ENCODE measurements at places on chromosomes 5 and 9.

GRCh38 chr5:131977212-131977604 lies 31.7 kb upstream of the MEIKIN start:
- peak overlapping the region; percentile 95 for H3K27ac ChIP-seq
- no peak overlapping the region for H3K4me3 ChIP-seq
- DNase-seq, result no peak
- peaks cover 35% of the 10 kb centered on the region for H3K4me1 ChIP-seq

- no peak overlapping the region for H3K4me3 ChIP-seq
- H3K27me3 ChIP-seq, result peaks cover 7% of the 10 kb centered on the region
- no peak overlapping the region for H3K27ac ChIP-seq
Observed at GRCh38 chr5:122586351-122586750, 188.5 kb upstream of the SNX2 start.

GRCh38 chr5:173885054-173885443 lies 3.1 kb upstream of the CPEB4 start:
- no peaks in the 10 kb centered on the region for H3K27me3 ChIP-seq
- peak overlapping the region; percentile 84 for H3K4me3 ChIP-seq
- peaks cover 5% of the 10 kb centered on the region for H3K36me3 ChIP-seq
- DNase-seq, result no peak
- peaks cover 45% of the 10 kb centered on the region for H3K4me1 ChIP-seq

DNA sequence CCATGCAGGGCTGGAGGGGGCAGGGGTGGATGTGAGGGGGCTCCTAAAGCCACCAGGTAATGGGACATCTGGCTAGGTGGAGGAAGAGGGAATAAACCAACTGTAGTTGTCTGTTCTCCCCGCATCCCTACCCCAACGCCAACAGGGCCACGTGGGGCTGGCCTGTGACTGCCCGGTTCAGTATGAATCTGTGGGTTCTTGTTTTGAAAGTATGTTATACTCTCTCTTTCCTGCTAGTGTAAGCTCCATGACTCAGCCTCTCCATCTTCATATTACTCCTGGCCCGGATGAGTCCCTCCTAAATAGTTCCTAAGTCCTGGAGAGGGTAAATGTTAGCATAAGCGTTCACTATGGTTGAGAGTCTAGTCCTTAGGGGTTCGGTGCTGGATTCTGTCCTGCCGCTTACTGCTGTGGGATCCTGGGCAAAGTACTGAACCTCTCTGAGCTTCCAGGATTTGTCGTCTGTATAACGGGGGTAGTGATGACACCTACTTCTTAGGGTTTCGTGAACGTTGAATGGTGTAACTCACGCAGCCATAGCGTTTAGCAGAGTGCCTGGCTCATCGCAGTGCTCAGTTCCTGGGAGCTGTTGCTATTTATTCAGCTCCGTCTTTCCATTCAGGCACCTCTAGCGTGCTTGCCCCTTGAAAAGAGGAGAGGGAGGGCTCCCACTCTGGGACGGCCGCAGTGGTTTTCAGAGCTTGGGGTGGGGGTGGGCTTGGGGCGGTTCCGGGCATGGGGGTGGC lies 28.8 kb downstream of the LHX2 start:
- peaks cover 12% of the 10 kb centered on the region for H3K36me3 ChIP-seq
- H3K4me3 ChIP-seq, result peak overlapping the region; percentile 33
- H3K27ac ChIP-seq, result no peak overlapping the region
- H3K4me1 ChIP-seq, result peaks cover 9% of the 10 kb centered on the region

GRCh38 chr5:67992923-67993322 lies 222.6 kb upstream of the PIK3R1 start:
- no peaks in the 10 kb centered on the region for H3K36me3 ChIP-seq
- no peak overlapping the region for H3K4me3 ChIP-seq
- peaks cover 36% of the 10 kb centered on the region for H3K27me3 ChIP-seq
- no peak overlapping the region for H3K27ac ChIP-seq
- H3K4me1 ChIP-seq, result no peaks in the 10 kb centered on the region

DNA sequence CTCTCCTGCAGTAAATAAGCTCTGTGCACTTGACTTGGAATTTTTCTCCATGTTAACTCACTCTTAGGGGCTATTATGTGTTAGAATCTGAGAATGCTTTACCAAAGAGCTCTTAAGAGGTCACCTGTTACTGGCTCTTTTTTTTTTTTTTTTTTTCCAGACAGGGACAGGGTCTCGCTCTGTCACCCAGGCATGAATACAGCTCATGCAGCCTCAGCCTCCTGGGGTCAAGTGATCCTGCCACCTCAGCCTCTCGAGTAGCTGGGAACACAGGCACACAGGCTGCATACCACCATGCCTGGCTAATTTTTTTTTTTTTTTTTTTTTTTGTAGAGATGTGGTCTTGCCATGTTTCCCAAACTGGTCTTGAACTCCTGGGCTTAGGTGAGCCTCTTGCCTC lies 22.1 kb downstream of the HMGXB3 start:
- H3K36me3 ChIP-seq, result peaks cover 13% of the 10 kb centered on the region
- H3K27me3 ChIP-seq, result no peaks in the 10 kb centered on the region
- H3K4me1 ChIP-seq, result peaks cover 5% of the 10 kb centered on the region
- no peak for DNase-seq
- H3K4me3 ChIP-seq, result no peak overlapping the region

DNA sequence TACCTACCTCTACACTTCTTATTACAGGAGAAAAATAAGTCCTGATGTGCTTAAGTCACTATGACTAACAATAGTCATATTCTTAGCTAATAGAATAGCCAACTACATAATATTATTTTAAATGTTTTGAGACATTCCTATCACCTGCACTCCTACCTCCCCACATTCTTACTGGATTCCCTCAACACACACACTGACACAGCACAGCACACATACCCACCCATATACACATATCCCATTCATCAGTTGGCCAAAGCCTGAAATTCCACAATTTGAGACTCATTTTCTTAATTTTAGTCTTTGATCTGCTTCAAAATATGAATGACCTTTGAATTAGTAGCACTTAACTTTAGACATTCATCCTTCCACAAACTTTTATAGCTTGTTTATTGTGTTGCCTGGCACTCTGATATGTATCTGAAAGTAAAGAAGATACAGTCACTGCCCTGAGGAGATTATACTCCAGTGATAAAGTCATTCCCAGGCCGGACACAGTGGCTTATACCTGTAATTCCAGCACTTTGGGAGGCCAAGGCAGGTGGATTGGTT lies 168.3 kb upstream of the RASA1 start:
- no peak overlapping the region for H3K4me3 ChIP-seq
- peaks cover 2% of the 10 kb centered on the region for H3K36me3 ChIP-seq
- H3K4me1 ChIP-seq, result peaks cover 10% of the 10 kb centered on the region
- peak overlapping the region; percentile 14 for H3K27ac ChIP-seq
- H3K27me3 ChIP-seq, result no peaks in the 10 kb centered on the region

GRCh38 chr5:38500573-38501260 lies 55.7 kb downstream of the LIFR start:
- H3K27me3 ChIP-seq, result no peaks in the 10 kb centered on the region
- DNase-seq, result no peak
- no peak overlapping the region for H3K4me3 ChIP-seq

- no peak for DNase-seq
- no peak overlapping the region for H3K4me3 ChIP-seq
- H3K27me3 ChIP-seq, result no peaks in the 10 kb centered on the region
- H3K36me3 ChIP-seq, result peaks cover 4% of the 10 kb centered on the region
Observed at GRCh38 chr9:105484226-105484625, 36.4 kb downstream of the FSD1L start.

GRCh38 chr9:14031810-14032209 lies 282.1 kb downstream of the NFIB start:
- no peaks in the 10 kb centered on the region for H3K27me3 ChIP-seq
- H3K4me3 ChIP-seq, result no peak overlapping the region
- DNase-seq, result no peak
- no peaks in the 10 kb centered on the region for H3K4me1 ChIP-seq

- no peak for DNase-seq
- H3K27ac ChIP-seq, result no peak overlapping the region
- peaks cover 36% of the 10 kb centered on the region for H3K4me1 ChIP-seq
- H3K36me3 ChIP-seq, result no peaks in the 10 kb centered on the region
- H3K27me3 ChIP-seq, result no peaks in the 10 kb centered on the region
Observed at GRCh38 chr9:92752812-92753404, 11.7 kb downstream of the BICD2 start.

GRCh38 chr9:93531374-93531773 lies 45.0 kb upstream of the PHF2 start:
- DNase-seq, result no peak
- H3K4me3 ChIP-seq, result no peak overlapping the region
- H3K4me1 ChIP-seq, result peaks cover 17% of the 10 kb centered on the region
- H3K27ac ChIP-seq, result no peak overlapping the region
- no peaks in the 10 kb centered on the region for H3K27me3 ChIP-seq

GRCh38 chr5:140205216-140205615 lies 30.2 kb downstream of the CYSTM1 start:
- peaks cover 10% of the 10 kb centered on the region for H3K36me3 ChIP-seq
- peaks cover 7% of the 10 kb centered on the region for H3K4me1 ChIP-seq
- no peak overlapping the region for H3K4me3 ChIP-seq
- H3K27me3 ChIP-seq, result no peaks in the 10 kb centered on the region
- no peak for DNase-seq

GRCh38 chr5:93791518-93791972 lies 50.1 kb upstream of the POU5F2 start:
- H3K27me3 ChIP-seq, result no peaks in the 10 kb centered on the region
- peak overlapping the region; percentile 8 for H3K27ac ChIP-seq
- no peak overlapping the region for H3K4me3 ChIP-seq

GRCh38 chr5:79297661-79298060 lies 61.7 kb downstream of the JMY start:
- H3K36me3 ChIP-seq, result peaks cover 8% of the 10 kb centered on the region
- H3K27ac ChIP-seq, result peak overlapping the region; percentile 79
- DNase-seq, result no peak

- H3K4me3 ChIP-seq, result no peak overlapping the region
- no peak overlapping the region for H3K27ac ChIP-seq
- no peak for DNase-seq
- H3K36me3 ChIP-seq, result no peaks in the 10 kb centered on the region
- peaks cover 12% of the 10 kb centered on the region for H3K27me3 ChIP-seq
Observed at GRCh38 chr9:16864649-16865434, 5.6 kb downstream of the BNC2 start.

GRCh38 chr9:90037146-90037797 lies 432.5 kb downstream of the GADD45G start:
- H3K4me1 ChIP-seq, result no peaks in the 10 kb centered on the region
- DNase-seq, result no peak
- H3K27ac ChIP-seq, result no peak overlapping the region
- H3K27me3 ChIP-seq, result peaks cover 6% of the 10 kb centered on the region
- H3K36me3 ChIP-seq, result no peaks in the 10 kb centered on the region

Measured in T-helper 17 cell (primary cell).